ENCODE measurements at places on chromosomes 3 and 15.

GRCh38 chr3:195072916-195073564 lies 197.9 kb downstream of the XXYLT1 start:
- DNase-seq, result no peak

DNA sequence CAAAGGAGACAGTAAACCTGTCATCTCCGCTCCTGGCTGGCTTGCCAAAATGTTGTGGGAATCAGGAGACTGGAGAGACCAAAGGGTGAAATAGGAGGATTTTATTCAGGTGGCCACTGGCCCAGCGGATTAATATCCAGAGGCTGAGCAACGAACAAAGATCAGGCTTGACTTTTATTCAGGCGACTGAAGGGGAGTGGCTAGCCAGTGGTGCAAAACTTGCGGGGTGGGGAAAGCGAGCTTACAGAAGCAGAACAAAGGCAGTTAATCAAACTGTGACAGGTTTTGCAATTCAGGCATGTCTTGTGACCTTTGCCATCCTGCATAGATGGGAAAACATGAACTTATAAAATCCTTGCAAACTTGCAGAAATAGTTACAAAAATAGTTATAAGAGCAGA lies 19.8 kb upstream of the ACAD9 start:
- no peak for DNase-seq

DNA sequence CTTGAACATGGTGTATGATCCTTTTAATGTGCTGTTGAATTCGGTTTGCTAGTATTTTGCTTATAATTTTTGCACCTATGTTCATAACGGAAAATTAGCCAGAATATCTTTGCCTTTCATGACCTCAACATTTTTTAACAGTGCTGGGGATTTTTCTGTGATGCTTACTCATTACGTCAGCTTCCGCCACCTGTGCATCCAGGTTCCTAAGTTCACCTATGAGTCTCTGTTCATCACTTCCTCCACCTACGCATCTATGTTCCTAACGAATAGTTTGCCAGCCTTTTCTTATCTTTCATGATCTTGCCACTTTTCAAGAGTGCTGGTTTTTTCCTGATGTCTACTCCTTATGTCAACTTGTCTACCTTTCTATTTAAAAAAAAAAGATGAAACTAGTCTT lies 16.5 kb downstream of the AADACL2 start:
- no peak for DNase-seq

- no peak for DNase-seq
These were observed 32.0 kb upstream of the ZNF445 start for GRCh38 chr3:44509393-44509921.

- no peak for DNase-seq
These were observed 57.7 kb downstream of the DNAJB8 start for GRCh38 chr3:128408693-128409623.

- no peak for DNase-seq
These were observed 70.2 kb downstream of the EFCAB12 start for GRCh38 chr3:129358177-129358771.

GRCh38 chr3:73207946-73208440 lies 146.5 kb downstream of the EBLN2 start:
- no peak for DNase-seq

DNA sequence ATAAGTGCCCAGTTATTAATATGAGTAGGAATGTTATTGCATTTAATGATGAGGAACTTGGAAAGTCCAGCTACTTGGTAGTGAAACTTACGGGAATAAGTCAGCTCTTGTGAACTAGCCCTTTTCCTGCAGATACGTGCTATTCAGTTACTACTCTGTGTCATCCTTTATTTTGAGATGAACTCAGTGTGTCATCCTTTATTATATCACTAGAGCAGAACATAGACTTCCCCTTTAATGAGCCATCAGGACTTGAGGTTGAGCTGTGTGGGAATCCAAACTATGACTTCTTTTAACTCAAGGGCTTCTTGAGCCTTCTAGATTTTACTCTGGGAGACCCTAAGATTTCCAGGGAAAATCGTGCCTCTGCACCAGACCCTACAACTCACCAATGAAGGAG lies 3.6 kb downstream of the ACTC1 start:
- no peak for DNase-seq

- no peak for DNase-seq
These were observed 516.7 kb downstream of the MECOM start for GRCh38 chr3:169146866-169147237.

GRCh38 chr3:2889736-2890135 lies 220.4 kb downstream of the IL5RA start:
- no peak for DNase-seq

GRCh38 chr3:109930582-109930981 lies 593.2 kb upstream of the DPPA4 start:
- DNase-seq, result no peak
